ENCODE measurements at places on chromosomes 16 and 17. TPM values are rescaled to one million over a fixed set of nuclear protein-coding genes. Genes with fewer than 3 reads are reported as not detected.

DNA sequence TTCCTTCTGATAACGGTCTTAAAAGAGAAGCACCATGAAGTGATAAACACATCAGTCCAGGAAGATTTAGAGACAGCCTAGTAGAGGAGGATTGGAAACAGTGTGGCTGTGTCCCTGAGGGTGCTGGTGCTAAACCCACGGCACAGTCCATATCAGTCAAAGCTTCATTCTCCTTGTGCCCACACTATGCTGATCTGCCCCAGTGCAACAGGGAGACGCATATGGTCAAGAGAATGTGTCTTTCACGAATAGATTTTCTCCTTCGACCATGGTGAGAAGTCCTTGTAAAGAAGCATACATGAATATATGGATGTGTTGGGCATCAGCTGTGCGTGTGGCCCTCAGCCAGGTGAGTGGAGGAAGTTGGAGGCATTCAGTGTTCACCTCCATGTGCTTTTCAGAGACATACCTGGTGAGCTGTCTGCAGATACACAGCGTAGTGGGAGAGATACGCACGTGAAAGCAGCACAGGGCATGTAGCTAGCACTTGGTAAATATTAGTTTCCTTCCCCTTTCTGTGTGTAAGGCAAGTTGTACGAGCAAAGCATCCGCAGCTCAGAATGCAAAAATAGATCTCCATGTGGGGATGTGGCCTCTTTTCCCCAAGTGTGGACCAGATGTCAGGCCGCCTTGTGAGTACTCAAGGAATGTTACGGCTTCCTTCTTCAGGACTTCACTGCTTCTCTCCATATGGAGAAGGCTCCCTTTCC lies 29.4 kb downstream of the HLF start:
- DNase-seq, result no peak

GRCh38 chr16:27849621-27850020 lies 213.9 kb downstream of the GSG1L start:
- no peak for DNase-seq

DNA sequence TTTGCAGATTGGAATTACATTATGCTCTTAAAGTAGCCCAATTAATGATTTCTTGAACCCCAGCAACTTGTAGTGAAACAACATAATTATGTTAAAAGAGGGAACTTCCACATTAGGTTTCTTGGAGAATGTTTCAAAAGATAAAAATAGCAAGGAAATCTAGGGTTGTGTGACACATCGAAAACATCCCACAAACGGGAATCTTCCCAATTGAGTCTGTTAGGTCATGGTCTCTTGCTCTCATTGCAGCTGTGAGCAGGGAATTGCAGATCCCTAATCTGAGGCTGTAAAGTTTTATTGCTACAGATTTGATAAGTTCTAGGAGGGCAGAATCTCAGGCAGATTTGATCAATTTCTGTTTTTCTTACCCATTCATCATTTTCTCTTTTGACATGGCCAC lies 6.7 kb upstream of the LPO start:
- DNase-seq, result no peak

GRCh38 chr16:12405089-12405488 lies 398.6 kb downstream of the CPPED1 start:
- DNase-seq, result no peak

GRCh38 chr17:72370819-72371218 lies 250.0 kb downstream of the SOX9 start:
- DNase-seq, result no peak

DNA sequence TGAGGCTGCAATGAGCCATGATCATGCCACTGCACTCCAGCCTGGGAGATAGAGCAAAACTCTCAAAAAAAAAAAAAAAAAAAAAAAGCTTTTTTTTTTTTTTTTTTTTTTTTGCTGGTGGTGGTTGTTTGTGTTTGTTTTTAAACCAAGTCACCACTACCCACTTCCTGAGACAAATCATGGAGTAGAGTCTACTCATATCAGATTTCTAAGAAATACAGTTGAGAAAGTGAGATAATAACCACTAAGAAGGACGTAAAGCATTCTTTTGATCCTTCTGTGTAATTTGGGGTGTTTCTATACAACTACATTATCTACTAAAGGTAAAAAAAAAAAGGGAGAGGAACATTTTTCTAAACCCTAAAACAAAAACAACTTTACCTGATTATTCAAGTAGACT lies 38.0 kb downstream of the AXIN2 start:
- no peak for DNase-seq

DNA sequence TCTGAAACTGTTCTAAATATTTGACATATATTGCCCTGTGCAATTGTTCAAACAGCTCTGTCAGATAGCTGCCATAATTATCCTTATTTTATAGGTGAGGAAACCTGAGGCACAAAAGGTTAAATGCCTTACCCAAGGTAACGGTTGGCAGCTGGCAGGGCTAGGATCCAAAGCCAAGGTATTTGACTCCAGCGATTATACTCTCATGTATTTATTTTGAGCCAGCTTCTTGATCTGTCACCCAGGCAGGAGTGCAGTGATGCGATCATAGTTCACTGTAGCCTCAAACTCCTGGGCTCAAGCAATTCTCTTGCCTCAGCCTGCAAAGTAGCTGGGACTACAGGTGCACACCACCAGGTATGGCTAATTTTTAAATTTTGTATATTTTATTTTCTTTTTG lies 7.2 kb downstream of the ENO3 start:
- DNase-seq, result no peak

DNA sequence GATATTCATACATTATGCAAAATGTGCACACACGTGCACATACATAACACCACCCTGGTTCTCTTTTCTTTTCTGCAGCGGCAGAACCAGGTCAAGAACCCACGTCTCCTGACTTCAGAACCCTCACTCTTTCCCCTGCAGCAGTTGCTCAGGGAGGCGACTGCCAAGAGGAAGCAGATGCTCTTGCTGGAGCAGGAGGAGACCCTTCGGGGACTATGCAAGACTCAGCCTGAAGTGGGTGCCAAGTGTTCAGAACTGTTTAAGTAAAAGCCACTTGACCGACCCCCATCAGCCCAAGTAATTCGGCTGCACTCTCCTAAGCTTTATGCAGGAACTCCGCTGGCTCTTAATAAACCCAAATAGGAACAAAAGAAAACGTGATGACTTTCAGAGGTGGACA lies 193.8 kb downstream of the SLC39A11 start:
- no peak for DNase-seq

GRCh38 chr16:19696328-19696727 lies 21.7 kb downstream of the KNOP1 start:
- DNase-seq, result peak; percentile 86

- DNase-seq, result no peak
Observed at GRCh38 chr16:12546918-12547607, 256.6 kb downstream of the CPPED1 start.

DNA sequence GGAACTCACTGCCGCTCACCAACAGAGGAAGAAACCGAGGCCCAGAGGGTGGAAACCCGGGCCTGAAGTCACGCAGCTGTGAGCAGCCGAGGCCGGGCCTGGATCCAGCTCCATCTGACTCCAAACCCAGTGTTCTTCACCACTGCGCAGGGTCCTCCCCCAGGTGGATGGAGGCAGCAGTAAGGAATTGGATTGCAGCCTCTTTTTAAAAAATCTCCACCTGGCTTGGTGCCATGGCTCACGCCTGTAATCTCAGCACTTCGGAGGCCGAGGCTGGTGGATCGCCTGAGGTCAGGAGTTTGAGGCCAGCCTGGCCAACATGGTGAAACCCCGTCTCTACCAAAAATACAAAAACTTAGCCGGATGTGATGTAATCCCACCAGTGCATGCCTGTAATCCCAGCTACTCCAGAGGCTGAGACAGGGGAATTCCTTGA lies 177.2 kb downstream of the FOXL1 start:
- no peak for DNase-seq

GRCh38 chr16:17371299-17371698 lies 99.5 kb downstream of the XYLT1 start:
- no peak for DNase-seq

DNA sequence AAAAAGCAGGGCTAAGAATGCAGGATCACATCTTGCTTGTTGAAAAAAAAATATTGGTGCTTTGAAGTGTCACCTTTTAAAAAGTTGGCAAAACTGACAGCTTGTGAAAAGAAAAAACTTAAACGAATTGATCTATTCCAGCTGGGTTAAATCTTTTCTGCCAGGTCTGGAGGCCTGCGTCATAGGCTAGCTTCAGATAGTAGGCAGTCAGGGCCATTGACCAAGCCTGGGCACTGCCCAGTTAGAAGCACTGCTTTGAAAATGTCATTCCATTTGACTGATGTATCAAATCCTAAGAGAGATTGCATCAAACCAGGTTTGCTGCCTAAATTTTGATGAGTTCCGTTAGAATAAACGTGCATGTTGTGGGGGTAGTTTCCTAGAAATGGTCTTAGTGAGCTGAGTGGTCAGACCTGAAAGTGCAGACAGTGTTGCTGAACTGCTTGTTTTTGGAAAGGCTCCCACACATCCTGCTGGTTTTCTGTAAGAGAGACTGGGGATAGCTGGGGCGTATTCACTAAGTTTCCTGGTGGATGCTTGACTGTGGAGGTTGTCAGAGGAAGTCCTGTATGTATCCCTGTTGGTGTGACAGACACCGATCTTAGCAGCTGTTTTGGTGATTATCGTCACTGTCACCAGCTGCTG lies 38.8 kb downstream of the NUP88 start:
- no peak for DNase-seq

DNA sequence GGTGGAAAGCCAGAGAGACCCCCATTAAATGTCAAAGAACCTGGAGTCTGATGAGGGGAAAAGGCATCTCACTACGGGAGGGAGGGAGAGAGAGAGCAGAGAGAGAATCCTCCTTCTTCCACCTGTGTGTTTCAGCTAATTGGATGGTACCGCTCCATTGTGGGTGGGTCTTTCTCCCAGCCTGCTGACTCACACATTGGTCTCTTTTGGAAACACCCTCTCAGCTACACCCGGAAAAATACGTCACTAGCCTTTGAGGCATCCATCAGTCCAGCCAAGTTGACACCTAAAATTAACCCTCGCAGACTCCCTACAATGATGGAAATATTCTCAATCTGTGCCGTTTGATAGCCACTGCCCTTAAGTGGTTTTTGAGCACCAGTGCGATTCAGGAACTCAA lies 100.4 kb downstream of the ELAC2 start:
- no peak for DNase-seq

DNA sequence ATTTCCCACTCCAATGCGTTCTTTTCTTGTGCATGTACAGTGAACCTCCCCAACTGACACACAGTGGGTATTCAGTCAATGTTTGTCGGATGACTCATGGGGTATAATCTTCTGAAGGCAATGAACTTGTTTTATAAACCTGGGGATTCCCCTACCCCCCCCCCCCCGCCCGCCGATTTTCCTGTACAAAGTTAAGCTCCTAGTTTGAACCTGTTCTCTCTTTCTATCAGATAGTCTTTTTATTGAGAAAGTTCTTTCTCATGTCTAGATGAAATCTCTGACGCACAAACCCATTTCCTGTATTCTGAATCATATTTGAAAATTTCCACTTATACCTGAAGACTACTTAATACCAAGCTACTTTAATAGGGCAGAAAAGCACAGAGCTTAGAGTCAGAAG lies 338.3 kb downstream of the CA10 start:
- DNase-seq, result no peak

- no peak for DNase-seq
Observed at GRCh38 chr17:48584223-48584741, 5.8 kb downstream of the HOXB3 start.

DNA sequence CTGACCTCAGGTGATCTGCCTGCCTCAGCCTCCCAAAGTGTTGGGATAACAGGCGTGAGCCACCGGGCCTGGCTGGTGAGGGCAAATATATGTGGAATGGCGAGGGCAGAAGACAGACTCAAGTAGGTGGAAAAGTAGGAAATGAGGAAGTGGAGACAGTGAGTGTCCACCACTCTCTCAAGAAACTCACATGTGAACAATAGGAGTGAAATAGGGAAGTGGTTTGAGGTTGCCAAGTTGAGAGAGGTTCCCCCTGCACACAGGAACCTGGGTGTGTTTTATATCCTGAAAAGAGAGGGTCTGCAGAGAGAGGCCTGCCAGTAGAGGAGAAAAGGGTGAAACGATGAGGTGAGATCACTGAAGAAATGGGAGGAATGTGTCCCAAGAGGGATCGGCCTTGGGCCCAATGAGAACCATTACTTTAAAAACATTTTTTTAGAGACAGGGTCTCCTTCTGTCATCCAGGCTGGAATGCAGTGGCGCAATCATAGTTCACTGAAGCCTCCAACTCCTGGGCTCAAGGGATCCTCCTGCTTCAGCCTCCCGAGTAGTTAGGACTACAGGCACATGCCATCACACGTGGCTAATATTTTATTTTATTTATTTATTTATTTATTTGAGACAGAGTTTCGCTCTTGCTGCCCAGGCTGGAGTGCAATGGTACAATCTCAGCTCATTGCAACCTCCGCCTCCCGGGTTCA lies 17.1 kb upstream of the CORO1A start:
- no peak for DNase-seq

GRCh38 chr17:36593656-36594316 lies 2.1 kb downstream of the DHRS11 start:
- no peak for DNase-seq

DNA sequence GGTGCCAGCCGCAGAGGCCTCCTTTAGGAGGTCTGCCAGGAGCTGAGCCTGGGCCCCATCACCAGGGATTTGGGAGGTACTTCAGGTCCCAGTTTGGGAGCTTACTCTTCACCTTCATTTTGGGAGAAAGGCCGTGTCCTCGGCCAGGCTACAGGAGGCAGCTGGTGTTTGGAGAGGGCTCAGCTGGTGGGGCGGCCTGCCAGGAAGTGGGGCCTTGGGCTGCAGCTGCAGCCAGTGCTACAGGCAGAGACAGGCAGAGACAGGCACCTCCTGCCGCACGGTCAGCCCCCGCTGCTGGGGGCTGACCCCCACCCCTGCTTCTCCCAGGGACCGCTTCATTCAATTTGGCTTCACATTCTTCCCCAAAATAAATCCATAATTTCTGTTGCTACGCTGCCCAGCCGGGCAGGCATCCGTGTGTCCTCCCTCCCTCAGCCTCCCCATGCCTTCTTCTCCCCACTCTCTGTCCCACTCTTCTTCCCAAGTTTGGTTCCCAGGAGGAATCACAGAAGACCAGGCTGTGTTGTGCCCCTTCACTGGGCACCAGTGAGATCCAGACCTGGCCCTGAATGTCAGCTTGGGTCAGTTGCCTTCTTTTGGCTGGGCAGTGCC lies 6.1 kb downstream of the TMEM235 start:
- DNase-seq, result no peak

- no peak for DNase-seq
Observed at GRCh38 chr17:58352596-58353388, 791 bp upstream of the SUPT4H1 start.

GRCh38 chr16:53773150-53773846 lies 69.3 kb downstream of the FTO start:
- no peak for DNase-seq

The CES5A gene
- total RNA-seq, result not detected

The LRRC37A2 gene
- 9.2 TPM for total RNA-seq

The SPATA22 gene
- total RNA-seq, result not detected

The ACSM3 gene
- 7.2 TPM for total RNA-seq

The KRTAP9-2 gene
- total RNA-seq, result not detected

The CD300E gene
- total RNA-seq, result 9.2 TPM

The RNU2-1 gene
- total RNA-seq, result not detected

The HOXB4 gene
- total RNA-seq, result 2.5 TPM

The ANKRD40CL gene
- not detected for total RNA-seq

The SMCR8 gene
- 13.2 TPM for total RNA-seq

The SPAG9 gene
- total RNA-seq, result 135 TPM

The KIF18B gene
- total RNA-seq, result not detected
